ENCODE measurements at places on chromosomes 1 and 21.

- DNase-seq = peak; percentile 57
These were observed 99.1 kb upstream of the ACTRT2 start for GRCh38 chr1:2921970-2922686.

- no peak for DNase-seq
These were observed 71.9 kb upstream of the PRDX6 start for GRCh38 chr1:173405281-173405680.

DNA sequence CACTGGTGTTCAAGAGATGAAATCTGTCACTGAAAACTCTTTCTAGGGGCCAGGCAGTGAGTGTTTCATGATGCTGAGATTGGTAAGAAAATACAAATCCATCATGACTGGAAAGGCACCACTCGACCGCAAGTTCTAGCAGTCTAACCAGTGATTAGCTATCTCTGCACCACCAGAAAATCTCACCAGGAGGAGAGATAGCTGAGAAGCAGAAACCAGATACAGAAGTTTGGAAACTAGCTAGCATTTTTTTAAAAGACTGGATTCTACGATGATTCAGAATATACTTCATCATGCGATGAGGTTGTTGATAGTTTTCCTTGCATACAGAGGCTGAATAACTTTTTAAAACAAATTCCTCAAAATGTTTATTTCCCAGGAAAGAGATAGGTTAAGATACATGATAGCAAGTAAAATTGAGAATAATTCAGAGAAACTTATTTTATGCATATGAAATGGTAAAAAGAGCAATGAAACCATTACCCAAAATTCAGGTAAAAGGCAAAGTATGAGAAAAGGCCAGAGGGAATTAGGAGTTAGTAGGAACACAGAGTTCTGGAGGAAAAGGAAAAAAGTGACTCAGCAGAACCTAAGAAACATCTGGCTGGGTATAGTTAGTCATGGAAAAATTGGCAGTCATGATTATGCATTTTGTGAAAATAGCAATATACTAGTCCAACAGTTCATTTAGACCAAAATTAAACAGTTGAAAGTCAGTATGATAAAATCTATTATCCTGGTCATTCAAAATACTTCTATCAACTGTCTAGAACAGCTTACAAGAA is 3.3 kb upstream of the F3 start:
- no peak for DNase-seq

GRCh38 chr21:25578056-25578961 is 29.0 kb downstream of the MRPL39 start:
- peak; percentile 77 for DNase-seq

- DNase-seq = peak; percentile 82
These were observed 71.8 kb upstream of the ADAM30 start for GRCh38 chr1:119968068-119968492.

DNA sequence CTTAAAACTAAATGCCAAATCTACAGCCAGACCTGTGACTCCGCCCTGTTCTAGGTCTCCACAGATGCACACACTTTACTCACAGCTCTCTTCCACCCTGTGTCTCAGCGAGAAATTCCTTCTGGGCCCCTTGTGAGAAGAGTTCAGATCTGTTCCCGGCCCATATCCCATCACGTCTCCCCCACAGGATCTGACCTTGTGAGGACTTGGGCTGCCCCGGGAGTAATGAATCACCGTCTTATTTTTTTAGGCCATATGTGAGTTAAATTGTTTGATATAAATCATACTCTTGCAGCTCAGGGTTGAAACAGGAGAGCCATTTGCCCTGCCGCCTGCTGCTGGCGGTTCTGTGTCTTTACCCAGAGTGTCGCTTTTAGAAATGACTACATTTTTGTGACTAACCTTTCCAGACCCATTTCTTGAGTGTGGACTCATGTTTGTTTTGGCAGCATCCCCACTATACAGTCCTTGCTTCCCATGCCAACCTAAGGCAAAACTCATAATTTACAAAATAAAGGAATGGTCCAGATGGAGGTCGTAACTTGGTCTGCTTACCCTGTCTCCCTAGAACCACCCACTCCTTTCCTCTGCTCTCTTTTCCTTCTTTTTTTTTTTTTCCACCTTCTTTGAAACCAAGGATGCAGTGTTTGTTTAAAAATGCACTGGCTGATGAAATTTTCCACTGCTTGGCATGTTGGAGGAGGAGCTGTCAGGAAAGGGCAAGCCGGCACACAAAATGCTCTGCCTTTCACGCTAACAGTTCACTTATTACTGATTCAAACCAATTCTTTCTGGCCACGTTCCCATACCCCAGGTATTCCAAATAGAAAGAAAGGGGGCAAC is 98.0 kb upstream of the C1orf105 start:
- DNase-seq = no peak

DNA sequence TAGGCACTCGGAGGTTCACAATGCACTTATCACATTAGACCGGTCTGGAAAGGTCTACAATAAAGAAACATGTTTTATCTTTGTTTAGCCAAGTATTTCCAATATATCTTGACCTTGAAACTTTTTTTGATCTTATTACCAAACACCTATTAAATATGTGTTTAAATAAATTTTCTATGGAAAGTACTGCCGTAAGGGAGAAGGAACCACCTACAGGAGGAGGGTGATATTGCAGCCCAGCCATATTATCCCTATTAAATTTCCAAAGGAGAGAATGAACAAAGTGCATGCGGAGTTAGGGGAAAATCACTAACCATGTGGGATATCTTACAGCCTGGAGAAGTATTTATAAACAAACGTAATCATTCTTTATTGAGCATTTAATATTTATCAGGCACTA is 14.5 kb downstream of the BRINP2 start:
- no peak for DNase-seq

- DNase-seq = no peak
These were observed 325.7 kb upstream of the LYPLAL1 start for GRCh38 chr1:218848009-218848408.

- DNase-seq = no peak
These were observed 59.5 kb downstream of the S100B start for GRCh38 chr21:46545363-46545762.

DNA sequence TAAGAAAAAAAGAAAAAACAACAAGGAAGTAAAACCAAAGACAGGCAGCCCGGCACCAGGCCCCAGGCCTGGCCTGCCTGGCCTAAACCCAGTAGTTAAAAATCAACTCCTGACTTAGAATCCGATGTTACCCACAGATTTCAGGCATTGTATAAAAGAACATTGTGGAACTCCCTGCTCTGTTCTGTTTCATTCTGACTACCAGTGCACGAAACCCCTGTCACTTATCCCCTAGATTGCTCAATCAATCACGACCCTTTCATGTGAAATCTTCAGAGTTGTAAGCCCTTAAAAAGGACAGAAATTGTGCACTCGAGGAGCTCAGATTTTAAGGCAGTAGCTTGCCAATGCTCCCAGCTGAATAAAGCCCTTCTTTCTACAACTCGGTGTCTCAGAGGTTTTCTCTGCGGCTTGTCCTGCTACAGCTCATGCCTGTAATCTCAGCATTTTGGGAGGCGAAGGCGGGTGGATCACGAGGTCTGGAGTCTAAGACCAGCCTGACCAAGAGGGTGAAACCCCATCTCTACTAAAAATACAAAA is 15.6 kb upstream of the MYOCOS start:
- no peak for DNase-seq

DNA sequence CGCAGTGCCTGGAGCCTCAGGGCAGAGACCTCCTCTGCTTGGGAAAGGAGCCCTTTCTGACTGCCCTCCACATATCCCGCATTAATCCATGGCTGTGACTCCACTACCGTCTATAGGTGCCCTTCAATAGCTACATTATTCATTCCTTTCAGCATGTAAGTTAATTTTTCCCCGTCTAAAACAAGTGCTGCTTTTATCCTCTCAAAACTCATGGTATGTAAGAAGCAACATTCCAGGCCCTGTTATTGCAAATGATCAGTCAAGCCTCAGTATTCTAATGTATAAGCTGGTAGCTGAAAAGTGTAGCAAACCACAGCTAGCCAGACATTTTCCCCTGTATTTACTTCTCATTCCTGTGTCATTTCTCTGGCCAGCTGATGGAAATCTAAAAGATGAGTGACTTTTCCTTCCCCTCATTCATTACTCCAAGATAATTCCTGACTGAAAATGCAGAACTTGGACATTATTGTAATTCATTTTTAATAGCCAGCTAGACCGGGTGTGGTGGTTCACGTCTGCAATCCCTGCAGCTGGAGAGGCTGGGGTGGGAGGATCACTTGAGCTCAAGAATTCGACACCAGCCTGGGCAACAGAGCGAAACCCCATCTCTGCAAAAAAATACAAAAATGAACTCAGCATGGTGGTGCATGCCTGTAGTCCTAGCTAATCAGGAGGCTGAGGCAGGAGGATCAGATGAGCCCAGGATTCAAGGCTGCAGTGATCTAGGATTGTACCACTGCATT is 88.5 kb upstream of the SOD1 start:
- DNase-seq = no peak

GRCh38 chr21:37551331-37551992 is 184.9 kb downstream of the DYRK1A start:
- DNase-seq = no peak

- DNase-seq = no peak
These were observed 147.0 kb downstream of the POU2F1 start for GRCh38 chr1:167367705-167368104.

DNA sequence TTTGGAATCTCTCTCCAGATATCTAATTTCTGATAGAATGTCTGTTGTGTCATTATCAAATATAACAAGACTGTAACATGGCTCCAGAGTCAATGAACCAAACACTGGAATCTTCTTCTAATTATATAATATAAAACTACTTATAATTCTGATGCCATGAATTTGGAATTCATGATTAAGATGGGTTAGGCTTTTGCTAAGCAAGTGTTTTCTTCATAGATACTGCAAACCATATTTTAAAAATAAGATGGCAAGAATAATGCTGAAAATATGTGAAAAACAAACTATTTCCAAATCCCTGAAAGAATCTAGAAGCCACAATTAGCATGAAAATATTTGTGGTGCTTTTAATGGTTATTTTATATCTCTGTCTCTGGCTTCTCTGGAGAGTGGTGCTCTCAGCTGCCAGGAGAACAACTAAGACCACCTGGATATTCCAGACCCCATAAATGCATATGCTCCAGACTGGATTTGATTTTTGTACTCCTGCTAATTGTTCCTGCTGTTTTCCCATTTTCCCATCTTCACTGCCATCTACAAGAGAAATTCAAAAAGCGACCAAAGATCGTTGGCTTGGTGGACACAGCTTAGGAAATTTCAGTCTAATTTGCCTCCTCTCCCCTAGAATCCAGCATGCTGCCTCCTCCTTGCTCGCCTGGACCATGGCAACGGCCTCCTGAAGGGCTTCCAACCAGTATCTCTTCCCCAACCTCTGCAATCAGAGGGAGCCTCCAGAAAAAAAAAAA is 418.9 kb downstream of the SETD4 start:
- DNase-seq = no peak

- DNase-seq = no peak
These were observed 10.0 kb upstream of the C1orf115 start for GRCh38 chr1:220680085-220680687.

- DNase-seq = no peak
These were observed 9.4 kb upstream of the NEK2 start for GRCh38 chr1:211684791-211685190.

DNA sequence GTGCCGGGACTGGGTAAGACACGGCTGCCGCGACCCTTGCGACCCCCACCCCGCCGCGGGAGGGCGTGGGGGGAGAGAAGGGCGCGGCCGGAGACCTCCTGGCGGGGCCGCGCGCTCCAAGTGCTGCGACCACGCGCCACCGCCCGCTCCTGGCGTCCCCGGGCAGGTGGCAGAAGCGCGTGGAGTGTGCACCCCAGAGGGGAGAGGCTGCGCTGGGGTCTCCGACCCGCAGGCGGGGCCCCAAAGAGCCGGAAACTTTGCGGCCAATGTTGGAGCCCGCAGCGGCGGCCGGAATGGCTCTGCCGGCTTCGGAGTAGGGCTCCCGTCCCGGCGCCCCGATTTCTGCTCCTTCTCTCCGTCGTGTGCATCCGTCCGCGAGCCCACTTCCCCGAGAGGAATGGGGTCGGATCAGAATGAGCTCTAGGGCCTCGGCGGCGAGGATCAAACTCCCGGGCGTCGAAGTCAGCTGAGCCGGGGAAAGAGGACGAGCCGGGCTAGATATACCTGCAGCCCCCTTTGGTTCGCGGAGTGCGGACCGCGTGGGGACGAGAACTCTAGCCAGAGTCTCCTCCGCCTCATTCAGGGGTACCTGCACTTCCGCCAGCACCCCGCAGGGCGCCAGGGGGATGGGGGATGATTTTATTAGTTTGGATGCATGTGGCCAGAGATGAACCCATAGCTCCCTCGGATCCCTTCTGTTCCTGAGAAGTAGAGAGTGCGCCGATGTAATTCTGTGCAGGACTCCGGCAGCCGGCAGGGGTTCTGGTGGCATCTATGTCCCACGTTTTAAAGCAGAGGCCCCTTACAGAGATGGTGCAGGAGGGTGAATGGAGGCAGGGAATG is 751 bp downstream of the STUM start:
- DNase-seq = peak; percentile 21

GRCh38 chr1:207949571-207950195 is 38.8 kb upstream of the CD34 start:
- no peak for DNase-seq

- DNase-seq = no peak
These were observed 243.2 kb upstream of the NR5A2 start for GRCh38 chr1:199784138-199784895.

GRCh38 chr1:101282314-101283038 is 45.7 kb downstream of the S1PR1 start:
- DNase-seq = no peak
